ENCODE measurements at places on chromosomes 6 and 20.

GRCh38 chr6:13079096-13079723, 249.1 kb downstream of the TBC1D7 start:
- DNase-seq = no peak

DNA sequence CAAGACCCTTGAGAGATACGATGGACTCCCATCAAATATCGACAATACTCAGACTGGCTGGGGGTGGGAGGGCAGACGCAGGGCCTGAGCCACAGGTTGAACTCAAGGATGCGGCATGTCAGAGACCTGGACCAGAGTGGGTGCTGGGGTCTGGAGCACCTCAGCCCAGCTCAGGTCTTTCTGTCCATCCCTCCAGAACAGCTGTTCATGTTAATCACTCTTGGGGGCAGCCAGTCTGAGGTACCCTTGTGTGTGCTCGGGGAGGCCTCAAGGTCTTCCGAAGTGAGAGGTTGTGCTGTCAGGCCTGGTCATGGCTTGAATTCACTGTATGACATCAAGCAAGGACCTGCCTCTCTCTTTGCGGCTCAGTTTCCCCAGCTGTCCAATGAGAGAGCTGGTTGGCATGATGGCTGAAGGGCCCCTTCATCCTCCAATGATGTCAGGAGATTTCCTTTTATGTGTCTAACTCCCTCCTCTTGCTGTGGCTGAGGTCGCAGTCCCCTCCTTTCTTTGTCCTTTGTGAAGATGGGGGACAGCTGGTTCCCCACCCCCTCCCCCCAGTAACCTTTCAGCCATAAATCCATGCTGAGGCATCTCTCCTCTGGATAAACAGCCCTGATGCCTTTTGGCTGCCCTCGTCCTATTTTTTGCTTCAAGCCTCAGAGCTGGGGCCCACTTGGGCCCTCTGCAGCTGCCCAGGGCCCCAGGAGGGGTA, 15.3 kb downstream of the MYH7B start:
- no peak for DNase-seq

DNA sequence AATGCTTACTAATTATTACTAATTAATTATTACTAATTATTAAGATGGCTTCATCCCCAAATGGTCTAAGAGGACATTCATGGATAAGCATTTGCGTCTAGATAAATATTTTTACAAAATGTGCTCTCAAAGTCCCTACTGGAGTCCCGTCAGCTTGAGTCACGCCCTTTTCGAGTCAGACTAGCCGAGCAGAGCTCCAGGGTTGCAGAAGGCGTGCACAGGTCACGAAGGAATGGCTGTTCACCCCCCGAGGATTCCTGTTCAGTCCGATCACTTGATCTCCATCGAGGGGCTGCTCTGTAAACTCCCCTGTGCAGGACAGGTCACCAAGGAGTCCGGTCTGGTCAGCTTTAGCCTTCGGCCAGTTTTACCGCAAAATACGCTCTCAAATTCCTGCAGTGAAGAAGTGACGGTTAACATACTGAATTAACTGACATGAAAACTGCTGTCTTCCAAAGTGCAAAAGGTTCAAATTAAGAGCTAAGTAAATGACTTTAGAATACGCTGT, 19.9 kb downstream of the TCFL5 start:
- no peak for DNase-seq

DNA sequence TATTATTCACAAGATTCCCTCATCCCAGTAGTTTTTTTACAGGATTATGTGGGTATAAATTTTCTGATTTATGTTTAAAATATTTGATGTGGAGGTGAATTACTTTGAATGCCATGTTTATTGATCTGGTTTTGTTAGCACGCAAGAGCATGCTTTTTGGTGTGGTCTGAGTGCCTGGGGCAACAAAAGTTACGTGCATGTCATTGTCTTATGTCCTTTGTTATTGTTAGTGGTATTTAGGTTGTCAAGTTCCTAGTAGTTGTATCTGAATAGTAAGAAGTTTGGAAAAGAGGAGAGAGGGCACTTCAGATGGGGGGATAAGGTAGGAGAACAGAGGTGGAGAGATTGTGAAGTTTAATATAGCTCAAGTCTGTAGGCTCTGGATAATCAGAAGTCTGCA, 95.0 kb downstream of the ATRN start:
- no peak for DNase-seq

GRCh38 chr6:12160326-12160725, 129.8 kb upstream of the EDN1 start:
- no peak for DNase-seq

- DNase-seq = no peak
Measured at GRCh38 chr20:38680500-38681306, 43.6 kb upstream of the SLC32A1 start.

DNA sequence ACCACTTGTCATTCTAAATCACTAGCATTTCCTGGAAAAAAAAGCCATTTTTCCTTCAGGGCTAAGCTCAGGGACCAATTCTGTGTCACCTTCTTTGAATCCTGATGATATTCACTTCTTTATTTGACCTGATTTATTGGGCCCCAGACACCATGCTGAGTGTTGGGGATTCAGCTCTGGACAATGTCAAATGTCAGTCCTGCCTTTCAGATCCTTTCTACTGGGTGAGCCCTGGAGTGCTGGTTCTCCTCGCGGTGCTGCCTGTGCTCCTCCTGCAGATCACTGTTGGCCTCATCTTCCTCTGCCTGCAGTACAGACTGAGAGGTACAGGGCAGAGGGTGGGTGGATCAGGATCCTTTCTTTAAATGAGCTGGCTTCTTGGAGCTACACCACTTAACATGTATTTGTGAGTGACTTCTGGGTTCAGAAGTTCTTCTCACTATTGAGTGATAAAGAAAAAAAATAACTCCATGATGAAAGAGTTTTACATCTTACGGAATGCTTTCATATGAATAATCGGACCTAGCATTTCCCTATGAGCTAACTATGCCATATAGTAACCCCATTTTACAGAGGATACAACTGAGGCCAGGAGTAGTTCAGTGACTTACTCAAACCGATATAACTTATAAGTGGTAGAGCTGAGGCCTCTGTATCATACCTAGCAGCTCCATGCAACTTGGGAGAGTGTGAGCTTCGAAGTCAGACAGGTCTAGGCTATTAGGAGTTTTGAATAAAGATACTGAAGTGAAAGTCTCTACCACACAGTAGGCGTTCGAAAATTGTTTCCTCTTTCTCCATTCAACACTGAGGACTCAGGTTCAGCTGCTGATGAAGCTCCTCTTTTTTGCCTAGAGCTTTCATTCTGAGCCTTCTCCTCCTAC, 9.3 kb downstream of the MOG start:
- no peak for DNase-seq

DNA sequence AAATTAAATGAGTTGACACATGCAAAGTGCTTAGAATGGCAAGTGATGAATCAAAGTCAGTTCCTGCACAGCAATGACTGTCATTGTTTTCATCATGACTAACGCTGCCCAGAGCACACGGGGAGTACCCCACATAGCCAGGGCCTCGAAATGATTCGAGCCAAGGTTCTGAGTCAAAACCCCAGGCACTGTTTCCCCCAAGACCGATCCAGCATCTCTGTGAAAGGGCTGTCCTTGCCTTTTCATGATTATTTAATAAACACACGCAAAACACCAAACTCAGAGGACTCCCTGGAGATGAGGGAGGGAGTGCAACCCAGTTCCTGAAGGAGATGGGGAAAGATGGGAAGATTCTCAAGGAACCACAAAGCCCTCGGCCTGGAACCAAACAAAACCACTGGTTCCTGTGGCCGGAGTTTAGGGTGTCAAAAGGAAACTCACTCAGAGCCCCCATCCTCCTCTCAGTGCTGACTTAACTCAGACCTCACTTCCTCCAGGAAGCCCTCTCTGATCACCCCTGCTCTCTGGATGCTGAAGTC, 3.8 kb downstream of the PREX1 start:
- no peak for DNase-seq

GRCh38 chr6:14012313-14013030, 87.7 kb downstream of the RNF182 start:
- DNase-seq = no peak

DNA sequence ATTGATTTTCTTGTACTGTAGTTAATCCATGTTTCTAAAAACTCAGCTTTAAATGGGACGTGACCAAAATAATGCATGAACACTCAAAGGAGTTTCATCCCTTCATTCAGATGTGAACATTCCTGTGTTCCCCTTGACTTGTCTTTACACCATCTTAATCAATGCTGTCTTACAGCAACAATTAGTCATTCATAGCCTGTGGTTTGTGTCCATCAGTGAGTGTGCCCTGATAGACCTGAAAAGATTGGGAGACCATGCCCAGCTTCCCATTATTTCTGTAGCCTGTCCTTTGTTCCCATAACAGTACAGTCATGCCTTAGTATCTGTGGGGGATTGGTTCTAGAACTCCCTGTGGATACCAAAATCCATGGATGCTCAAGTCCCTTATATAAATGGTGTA, 23.9 kb downstream of the NT5E start:
- no peak for DNase-seq

DNA sequence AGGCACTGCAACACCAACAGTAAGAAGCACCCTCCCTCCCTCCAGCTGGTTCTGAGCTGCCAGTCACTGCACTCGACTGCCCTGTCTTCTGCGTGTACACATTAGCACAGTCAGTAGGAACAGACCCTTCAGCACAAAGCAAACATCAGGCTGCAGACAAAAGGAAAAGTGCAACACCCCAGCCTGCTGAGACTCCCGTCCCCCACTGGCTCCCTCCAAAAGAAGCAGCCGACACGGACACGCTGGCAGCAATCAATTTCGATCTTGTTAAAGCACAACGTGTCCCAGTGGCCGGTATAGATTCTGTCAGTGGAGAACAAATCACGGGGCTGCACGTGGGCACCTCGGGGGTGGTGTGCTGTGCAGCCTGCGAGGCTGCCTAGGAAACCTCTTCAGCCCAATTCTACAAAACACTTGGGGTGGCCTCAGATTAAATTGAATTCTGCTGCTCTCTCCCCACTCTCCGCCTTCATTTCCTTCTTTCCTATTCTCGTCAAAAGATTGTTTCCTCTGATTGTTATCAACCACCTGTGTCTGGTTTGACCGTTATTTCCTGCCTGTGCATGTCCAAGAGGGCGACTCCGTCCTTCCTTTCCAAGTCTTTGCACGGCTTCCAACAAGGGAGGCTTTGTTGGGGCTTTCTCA, 38.7 kb downstream of the TRAF3IP2 start:
- DNase-seq = peak; percentile 83

Measured in NCI-H2081 (cell line).